SK-N-MC (cell line): ENCODE measurements at places on chromosomes 7 and 10.

- no peak for DNase-seq
Measured at GRCh38 chr7:33273356-33273755, 144.0 kb downstream of the BBS9 start.

DNA sequence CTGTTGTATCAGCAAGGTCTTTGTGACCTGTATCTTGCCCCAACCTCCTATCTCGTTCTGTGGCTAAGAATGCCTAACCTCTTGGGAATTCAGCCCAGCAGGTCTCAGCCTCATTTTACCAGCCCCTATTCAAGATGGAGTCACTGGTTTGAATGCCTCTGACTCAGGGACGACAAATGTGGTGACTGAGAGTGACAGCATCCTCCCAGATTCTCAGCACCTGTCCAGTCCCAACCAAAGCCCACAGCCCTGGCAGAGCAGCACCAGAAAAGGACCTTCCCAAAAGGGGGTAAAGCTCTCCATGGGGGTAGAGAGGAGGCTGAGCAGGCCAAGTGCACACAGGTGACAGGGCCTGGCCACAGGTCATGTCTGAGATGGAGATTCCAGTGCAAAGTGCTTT, 35.4 kb upstream of the GPAM start:
- no peak for DNase-seq

GRCh38 chr7:12090757-12091221, 120.3 kb upstream of the TMEM106B start:
- DNase-seq = no peak

DNA sequence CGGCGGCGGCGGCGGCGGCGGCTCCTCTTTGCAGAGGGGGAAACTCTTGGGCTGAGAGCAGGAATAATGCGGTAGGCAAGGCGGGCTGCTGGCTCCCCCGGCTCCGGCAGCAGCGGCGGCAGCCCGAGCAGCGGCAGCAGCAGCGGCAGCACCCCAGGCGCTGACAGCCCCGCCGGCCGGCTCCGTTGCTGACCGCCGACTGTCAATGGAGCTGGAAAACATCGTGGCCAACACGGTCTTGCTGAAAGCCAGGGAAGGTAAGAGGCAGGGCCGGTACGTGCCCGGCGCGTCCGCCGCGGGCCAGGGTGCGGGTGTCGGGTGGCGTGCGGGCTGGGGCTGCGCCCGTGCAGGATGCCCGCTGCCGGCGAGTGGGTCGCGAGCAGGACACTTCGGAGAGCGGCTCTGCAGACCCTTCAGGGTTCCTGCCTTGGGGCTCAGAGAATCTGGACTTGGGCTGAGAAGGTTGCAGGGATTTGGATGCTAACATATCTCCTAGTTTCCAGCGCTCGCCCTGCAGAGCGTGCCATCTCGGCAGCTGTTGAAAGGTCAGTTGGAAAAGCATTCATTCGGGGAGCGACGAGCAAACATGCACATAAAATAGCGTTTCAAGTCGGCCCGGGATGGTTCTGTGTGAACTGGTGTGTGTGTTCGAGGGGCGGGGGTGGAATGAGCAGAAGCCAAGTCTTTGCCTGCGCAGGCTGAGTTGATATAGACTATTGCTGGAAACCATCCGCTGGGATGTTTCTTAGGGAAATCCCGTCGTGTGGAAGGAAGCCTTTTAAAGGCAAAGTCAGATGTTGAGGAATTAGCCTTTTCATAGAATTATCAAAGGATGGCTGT, 562 bp downstream of the GRK5 start:
- DNase-seq = no peak

DNA sequence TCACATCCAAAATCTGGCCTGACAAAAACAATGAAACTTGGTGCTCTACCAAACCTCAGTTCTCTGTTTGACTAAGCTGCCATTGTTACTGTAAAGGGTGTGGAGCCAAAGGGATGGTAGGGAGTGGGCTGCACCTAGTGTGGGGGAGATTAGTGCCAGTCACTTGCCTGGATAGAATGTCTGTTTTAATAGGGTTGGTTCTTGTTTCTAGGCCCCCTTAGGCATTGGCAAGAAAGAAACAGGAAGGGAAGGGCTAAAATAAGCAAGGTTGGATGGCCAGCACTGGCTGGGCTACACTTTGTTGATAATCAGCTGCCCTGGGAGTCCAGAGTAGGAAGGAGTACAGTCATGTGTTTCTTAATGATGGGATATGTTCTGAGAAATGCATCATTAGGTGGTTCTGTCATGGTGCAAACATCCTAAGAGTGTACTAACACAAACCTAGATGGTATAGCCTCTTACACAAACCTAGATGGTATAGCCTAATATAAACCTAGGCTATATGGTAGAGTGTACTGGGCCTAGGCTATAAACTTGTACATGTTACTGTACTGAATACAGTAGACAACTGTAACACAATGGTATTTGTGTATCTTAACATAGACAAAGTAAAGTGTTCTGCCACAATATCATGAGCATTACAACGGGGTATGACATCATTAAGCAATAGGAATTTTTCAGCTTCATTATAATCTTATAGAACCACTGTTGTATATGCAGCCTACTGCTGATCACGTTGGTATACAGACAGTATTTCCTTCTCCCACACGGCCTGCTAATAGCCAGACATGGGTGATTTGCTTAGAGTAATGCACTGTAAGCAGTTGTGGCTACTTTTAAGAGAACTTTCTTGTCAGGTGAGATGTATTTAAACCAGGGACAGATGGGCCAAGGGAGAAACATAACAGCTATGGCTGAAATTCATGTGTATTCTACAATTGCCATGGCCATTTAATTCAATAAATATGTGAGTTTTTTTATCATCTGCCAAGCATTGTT, 15.4 kb downstream of the BBIP1 start:
- no peak for DNase-seq

DNA sequence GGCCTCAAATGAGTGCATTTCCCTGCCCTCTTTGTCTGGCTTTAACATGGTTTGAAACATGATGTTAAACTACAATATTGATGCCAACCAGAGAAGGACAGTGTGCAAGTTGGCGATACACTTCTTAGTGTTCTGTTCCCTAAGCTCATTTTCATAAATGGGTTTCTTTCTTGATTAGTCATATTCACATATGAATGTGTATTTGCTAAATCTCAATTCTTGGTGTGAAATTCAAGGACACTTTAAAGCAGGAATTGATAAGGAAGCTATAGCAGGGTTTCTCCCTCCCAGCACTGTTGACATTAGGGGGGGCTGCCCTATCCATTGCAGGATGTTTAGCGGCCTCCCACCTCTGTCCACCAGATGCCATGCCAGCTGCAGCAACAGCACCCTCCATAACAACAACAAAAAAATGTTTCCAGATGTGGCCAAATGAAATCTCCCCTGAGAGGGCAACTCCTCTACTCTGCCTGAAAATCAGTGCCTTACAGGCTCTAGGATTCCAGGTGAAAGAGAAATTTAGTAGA, 13.1 kb downstream of the CCNY start:
- DNase-seq = no peak

GRCh38 chr10:86072413-86072812, 294.2 kb downstream of the GRID1 start:
- DNase-seq = no peak

GRCh38 chr7:36244429-36244828, 91.4 kb downstream of the EEPD1 start:
- no peak for DNase-seq

GRCh38 chr10:124423813-124424212, 5.1 kb upstream of the OAT start:
- DNase-seq = no peak

GRCh38 chr10:8113616-8114015, 59.1 kb downstream of the GATA3 start:
- no peak for DNase-seq

DNA sequence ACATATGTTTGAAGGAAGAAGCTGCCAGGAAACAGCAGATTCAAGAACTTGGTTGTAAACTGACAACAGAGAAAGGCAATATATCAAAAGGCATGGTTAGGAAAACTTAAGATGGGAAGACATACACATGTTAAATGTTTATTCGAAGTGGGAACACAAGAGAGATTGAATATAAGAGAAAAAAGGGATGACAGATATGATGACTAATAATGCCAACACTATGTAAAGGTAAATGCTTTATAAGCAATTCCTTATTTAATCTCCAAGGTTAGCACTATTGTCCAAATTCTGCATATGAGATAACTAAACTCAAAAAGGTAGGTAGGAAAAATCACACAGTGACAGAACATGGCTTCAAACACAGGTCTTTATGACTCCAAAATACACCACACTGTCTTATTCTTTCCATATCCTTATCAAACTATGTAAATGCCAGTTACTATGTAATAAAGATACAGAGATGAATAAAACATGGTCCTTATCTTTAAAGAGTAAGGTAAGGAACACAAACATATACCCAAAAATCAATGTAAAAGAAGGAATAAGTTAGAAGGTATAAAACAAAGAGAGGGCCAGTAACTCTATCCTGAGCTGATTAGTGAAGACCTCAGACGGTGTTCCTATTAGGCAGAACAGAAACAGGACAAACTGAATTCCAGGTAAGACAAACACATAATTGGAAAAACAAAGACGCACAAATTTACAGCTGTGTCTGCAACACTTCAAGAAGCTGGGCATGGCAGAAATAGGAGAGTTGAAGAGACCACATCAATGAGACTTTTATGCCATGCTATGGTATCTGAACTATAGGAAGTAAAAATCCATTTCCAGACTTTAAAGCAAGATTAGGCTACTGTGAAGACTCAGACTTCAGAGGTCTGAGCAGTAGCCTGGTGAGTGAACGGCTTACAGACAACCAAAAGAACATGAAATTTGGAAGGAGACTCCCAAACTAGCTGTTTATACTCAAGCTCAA, 56.1 kb downstream of the ABI1 start:
- no peak for DNase-seq
